ENCODE measurements at places on chromosomes 1 and 21.

DNA sequence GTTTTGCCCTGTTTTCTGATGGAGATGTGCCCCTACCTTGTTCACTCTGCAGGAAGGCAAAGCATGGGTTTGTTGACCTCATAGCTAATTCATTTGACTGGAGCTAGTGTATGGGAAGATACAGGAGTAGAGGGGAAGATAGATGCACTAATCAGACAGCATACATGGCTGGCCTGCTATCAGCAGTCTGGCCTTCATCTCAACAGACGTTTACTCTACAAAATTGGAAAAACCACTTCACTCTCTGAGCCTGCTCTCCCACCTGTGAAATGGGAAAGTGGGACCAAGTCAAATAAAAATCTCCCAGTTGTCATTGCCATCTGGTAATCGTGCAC, 235.2 kb upstream of the RAB4A start:
- DNase-seq, result no peak

- no peak for DNase-seq
These were observed 50.8 kb downstream of the TOMM20 start for GRCh38 chr1:235077571-235078479.

DNA sequence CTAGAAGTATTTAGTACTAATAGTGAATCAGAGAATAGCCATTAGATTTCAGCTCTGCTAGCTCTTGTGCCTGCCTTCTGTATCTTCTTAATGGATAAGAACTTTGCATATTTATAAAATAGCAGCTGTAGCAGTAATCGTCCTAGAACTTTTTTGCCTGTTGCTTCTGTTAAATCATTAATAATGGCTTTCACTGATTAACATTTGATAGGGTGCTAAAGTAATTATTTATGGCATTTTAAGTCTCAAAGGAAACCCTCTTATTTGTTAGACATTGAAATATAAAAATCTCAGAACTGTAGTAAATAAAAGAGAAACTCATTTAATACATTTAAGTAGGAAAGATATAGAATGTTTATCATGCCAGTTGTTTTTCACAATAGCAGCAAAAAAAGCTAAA, 27.0 kb downstream of the SPEN start:
- no peak for DNase-seq

DNA sequence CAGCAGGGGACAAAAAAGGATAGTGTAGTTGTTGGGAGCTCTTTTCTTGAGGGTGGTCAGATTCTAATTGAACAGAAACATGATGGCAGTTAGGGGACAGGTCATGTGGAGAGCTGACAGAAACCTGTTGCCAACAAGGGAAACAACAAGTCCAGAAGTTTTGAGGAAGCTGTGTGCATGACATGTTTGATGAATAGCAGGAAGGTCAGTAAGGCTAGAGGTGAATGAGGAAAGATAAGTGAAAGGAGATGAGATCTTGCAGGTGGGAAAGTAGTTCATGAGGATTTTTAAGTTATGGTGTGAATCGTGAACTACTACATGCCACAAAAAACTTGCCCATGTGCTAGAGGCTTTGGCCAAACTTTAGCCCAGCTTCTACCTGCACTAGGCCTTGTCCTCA, 1817.4 kb downstream of the MRPL39 start:
- no peak for DNase-seq

DNA sequence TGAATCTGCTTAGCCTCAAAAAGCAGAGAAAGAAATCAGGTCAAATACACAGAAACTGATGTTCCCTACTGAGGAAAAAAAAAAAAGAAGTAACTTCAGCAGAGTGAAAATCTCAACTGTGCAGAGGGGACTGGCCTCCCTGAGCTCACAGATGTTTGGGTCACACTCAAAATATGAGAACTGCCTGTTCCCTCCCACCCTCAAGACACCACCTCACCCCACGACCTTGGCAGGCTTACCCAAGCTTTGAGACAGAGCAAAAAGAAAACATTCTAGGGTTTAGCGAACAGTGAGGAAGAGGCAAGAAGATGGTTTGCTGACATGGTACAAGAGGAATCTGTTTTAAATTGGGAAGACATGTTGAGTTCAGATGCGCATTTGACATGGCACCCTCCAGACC, 48.8 kb downstream of the NID1 start:
- DNase-seq, result no peak

GRCh38 chr21:31248598-31248997, 95.5 kb downstream of the TIAM1 start:
- no peak for DNase-seq

DNA sequence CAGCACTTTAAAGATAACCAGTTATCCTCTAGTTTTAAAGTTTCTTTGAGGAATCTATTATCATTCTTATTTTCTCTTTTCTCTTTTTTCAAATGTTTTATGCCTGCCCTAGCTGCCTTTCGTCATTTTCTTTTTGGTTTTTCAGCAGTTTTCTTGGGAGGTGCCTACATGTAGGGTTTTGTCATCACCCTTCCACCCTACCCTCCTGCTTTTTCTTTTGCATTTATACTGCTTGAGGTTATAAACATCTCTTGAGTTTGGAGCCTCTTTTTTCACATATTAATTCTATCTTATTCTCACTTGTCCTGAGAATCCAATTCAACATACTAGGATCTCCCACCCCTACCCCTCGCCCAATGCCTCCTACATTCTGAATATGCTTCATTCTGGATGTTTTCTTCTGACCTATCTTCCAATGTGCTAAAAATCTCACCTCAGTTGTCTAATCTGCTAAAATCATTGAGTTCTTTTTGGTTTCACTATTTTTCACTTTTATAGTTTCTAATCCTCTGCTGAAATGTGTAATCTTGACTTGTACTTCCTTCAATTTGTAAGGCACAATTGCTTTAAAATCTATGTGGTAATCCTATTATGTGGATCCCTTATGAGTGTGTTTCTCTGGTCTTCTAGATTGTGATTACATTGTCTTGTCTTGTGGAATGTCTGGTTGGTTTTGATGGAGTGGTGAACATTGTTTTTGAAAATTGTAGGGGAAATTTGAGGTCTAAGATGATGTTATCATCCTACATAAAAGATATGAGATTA, 38.7 kb downstream of the MIA3 start:
- no peak for DNase-seq

DNA sequence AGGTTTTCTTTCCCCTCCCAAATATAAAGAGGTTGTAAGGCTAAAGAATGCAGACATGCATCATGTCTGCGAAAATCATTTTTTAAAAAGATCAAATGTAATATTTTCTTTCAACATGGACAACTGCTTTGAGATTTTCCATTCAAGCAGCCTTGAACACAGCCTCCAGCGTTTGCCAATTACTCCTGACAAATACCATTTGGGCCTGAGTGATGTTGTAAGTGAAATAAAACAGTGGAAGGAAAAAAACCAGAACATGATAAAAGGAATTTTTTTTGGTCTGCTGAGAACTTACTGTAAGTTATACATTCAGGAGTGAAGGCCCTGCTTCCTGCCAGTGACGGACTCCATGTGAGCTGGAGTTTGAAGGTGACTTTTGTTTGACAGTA, 37.2 kb downstream of the SETD4 start:
- DNase-seq, result no peak

GRCh38 chr1:180462102-180462501, 40.3 kb downstream of the ACBD6 start:
- no peak for DNase-seq

DNA sequence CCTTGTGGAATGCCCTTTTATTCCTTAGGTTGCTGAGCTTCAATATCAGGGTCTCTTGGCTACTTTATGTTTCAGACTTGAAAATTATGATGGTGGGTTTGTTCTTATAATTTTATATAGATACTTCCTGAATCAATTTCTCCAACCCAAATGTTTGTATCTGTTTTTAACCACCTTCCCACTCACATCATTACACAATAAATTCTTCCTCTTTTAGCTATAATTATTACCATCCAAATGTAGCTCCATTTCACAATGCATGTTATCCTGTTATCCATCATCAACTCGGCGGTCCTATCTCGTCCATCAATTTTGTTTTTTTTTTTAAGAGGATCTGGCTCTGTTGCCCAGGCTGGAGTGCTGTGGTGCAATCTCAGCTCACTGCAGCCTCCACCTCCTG, 357.6 kb upstream of the ZP4 start:
- no peak for DNase-seq

DNA sequence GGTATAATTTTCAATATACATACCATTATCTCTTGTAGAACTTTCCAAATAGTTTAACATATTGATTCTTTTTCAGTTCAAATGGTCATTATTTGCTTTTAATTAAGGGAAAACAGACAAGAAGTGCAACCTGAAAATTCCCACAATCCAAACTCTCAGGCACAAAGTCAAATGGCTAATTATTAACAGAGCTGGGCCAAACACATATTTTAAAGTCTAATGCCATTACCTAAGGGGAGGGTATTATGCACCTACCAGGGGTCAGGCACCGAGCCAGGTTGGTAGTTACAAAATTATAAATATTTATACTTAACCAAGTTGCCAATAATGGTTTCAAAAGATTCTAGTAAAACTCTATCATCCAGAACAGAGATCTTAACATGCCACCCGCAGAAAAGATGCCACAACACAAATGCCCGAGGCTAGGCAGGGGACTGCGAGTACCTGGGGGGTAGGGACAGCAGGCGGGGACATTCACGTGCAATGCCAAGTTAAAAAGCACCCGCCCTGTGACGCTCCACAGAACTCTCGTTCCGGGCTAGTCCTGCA, 15.0 kb downstream of the LBR start:
- DNase-seq, result no peak

DNA sequence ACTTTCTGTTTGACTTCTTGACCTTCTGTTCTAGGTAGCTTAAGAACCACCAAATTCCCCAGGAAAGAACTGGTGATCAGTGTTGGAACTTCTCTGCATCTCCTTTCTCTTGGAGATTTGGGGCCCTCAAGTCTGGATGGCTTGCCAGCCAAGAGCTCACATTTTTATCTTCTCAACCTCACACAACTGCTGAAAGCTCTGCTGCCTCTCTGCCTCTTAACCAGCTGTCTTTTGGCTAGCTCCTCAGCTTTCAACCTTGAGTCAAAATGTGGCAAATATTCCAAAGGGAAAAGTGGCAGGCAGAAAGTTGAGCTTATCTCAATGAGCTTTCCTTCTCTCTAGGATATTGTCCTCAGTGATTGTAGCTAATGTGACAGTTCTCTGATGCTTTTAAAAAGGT, 89.2 kb upstream of the CCDC190 start:
- DNase-seq, result no peak

DNA sequence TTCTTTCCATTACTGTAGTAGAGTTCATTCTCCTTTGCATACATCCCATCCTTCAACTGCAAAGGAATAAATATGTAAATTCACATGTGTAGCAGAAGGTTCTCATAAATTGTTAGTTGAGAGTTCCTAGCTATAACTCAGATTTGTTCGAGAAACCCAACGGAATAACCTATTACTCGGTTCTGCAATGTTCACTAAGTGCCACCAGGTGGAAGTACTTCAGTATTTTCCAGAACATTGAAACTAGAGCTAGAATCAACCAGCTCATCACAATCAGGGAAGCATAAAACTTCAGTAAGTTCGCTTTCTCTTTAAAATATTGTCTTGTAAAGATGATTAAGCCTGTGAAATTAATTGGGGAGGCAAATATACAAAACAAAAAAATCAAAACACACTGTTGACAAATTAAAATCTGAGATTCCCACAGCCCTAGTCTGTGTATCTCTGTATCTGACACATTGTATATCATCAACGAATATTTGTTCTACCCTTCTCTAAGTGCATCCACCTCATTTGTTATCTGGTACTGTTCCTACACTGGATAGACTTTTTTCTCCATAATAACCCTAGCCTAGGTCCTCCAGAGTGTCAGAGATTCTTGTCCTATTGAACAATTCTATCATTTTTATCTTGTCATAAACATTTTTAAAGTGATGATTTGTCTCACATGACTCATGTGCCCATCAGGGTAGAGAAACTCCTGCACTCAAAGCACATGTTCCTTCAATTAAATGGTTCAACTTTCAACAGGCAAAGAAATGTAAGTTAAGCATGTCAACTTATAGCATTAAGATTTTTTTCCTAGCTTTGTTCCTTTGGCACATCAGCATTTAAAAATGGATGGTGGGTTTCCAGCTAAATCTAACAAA, 31.9 kb downstream of the MROH9 start:
- no peak for DNase-seq

DNA sequence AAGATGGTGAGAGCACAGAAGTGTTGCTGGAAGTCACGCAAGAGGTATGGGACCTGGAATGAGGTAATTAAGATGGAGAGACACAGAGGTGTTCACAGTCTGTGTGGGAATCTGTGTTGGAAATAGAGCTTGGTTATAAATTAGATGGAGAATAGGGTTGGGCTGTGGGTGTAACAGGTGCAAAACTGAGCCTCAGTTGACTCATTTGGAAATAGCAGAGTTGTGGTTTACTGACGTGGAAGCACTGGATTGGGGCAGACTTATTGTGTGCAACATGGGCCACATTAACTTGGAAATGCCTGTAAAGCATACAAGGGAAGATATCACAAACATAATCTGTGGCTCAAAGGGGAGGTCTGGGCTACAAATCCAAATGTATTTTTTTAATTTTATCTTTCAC, 13.0 kb downstream of the CAMSAP2 start:
- DNase-seq, result no peak

- no peak for DNase-seq
These were observed 7.7 kb downstream of the SLFNL1 start for GRCh38 chr1:41013796-41014195.

GRCh38 chr21:42561762-42562650, 48.4 kb downstream of the SLC37A1 start:
- no peak for DNase-seq

GRCh38 chr1:103561643-103562395, 9.6 kb upstream of the AMY2B start:
- DNase-seq, result no peak

- DNase-seq, result no peak
These were observed 108.9 kb downstream of the CDC7 start for GRCh38 chr1:91609551-91609950.

- no peak for DNase-seq
These were observed 490 bp downstream of the SERINC2 start for GRCh38 chr1:31413405-31414001.

GRCh38 chr1:221933814-221934213, 191.9 kb upstream of the DUSP10 start:
- no peak for DNase-seq

DNA sequence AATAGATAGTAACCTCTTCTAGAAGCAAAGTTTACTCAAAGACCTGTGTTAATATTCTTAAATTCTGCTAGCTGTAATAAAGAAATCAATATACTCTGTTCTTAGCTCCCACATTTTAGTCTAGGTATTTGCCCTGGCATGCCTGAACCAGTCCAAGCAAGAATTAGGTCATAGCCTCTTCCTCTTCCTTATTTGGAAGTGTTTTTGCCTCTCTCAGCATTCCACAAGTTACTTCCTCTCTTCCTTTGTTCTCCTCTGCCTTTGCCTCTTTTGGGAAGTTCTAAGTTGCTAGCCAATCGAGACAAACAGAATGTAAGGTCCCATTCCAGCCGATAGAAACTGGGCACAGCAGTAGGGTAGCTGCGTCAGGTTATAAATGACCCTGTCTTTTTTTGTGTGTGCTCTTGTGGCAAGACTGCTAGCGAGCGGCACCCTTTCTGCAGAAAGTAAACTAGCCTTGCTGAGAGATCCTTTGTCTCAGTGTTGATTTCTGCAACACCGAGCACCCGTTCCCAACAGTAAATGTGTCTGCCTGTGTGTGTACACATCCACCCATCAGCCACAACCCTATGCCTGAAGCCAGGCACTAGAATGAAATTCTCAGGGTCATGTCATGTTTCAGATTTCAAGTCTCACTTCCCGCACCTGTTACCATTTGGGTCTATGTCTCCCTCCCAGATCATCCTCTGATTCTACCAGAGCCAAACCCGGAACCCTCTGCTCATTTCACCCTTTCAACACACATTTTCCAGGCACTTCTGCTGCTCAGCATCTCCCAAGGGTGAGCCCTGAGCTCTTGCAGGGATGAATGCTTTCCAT, 37.5 kb downstream of the LRRC3 start:
- DNase-seq, result no peak

Measured in effector CD8-positive, alpha-beta T cell (primary cell).